WTC11 (cell line): ENCODE measurements at places on chromosomes 1 and 21.

DNA sequence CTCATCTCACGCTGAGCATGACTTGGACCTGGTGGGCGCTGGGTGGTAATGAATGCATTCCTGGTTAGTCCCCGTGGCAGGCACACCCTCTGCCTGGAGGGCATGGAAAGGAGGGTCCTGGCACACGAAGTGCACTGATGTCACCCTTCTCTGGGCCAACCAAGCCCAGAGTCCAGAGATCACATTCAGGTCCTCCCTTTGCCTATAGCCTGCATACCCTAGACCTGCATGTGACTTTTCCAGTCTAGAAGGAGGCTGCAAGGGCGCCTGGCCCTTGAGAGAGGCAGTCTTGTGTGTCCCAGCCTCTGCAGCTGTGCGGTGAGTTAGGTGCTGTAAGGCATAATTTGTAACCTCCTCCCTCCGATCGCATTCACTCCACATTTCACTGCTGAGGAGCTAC is 22.1 kb downstream of the PADI2 start:
- no peak for DNase-seq

DNA sequence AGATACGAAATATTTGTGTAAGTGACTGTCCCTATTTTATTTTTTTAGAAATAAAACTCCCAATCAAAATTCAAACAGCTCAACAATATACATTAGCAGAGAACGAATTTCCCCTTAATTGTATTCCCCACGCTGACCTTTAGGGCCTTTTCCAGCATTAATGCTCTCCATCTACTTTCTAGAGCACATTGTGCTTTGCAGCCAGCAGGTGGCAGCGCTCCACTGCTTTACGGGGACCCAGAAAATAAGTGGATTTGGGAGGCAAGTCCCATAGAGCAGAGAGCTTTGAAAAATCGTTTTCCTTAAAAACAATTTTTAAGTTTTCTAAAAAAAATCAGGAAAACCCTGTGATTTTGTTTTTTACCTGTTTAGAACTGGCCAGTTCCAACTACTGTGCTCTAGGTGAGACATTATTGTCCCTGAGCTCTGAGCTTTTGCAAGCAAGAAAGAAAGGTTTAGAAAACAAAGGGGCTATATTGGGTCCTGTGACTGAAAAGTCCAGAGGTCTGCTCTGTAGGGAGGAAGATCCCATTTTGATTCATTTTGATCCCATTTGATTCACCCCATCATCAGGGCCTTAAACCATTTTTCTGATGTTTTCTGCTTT is 144.4 kb upstream of the ZNF644 start:
- DNase-seq: peak; percentile 68

- DNase-seq: no peak
These were observed 13.3 kb upstream of the SIPA1L2 start for GRCh38 chr1:232643251-232643650.

GRCh38 chr1:6198646-6199297 is 623 bp downstream of the RPL22 start:
- no peak for DNase-seq

- no peak for DNase-seq
These were observed 1.4 kb downstream of the LDLRAP1 start for GRCh38 chr1:25544819-25545218.

DNA sequence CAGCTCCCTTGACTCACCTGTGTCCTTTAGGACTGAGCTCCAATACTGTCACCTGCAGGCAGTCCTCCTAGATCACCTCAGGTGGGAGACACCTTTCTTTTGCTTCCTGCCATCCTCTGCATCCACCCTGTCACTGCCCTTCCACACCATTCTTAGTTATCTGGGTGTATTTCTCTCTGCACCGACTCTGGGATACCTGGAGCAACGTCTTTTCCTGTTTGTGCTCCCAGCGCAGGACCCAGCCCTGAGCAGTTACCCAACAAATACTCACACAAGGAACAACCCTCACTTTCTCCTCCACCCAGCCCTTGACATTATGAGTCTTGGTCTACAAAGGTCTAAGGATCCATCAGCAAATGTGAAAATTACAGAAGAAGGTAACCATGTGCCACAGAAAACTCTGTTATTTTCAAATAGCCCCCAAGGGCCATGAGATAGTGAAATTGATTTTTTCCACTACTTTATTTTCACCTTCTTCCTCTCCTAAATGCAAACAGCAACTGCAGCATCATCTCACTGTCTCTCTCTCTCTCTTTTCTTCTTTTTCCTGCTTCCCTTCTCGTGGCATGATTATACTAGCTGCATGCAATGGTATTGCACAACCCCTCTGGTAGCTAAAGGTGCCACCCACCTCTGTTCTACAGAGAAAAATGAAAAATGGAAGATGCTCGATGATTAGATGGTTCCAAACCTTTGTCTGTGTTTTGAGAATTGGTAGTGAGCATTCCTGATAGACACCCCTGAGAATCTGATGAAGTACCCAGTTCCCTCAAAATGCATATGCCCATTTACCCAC is 89.0 kb downstream of the MIS18A start:
- no peak for DNase-seq

GRCh38 chr1:236107121-236107907 is 35.0 kb upstream of the GPR137B start:
- DNase-seq: no peak

GRCh38 chr1:225880636-225881035 is 1.5 kb downstream of the TMEM63A start:
- DNase-seq: no peak

GRCh38 chr1:8595941-8596340 is 221.5 kb downstream of the RERE start:
- DNase-seq: no peak

DNA sequence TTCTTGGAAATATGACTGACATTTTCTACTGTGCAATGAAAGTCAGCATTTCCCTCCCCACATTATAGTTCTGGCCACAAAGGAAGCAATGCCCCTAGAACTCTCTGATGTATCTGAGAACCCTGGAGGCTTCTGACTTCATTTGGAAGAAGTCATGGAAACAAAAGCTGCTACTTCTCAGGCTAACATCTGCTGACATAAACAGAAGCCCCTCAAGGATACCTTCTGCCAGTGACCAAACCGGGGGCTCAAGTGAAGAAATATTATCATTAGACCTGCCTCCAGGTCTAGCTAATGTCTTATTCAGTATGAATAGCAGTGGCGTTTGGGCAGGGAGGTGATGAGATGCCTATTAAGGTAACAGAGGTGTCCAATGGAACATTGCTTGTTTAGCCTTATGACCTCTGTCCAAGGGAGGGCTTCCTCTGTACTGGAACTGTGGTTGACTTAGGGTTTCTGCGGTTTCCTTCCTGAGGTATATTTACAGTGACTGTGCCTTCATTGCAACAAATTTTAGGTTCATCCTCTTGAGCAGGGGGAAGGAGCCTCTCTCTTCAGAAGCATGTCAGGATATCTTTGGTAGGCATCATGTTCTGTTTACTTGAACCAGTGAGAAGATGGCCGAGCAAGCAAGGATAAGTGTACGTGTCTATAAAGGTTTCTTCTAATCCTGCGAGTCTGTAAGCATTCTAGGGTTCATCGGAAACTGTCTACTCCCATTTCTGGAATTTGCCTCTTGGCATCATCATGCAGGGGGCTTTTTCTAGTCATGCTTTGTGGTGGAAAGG is 161.7 kb downstream of the PBX1 start:
- no peak for DNase-seq

- peak; percentile 41 for DNase-seq
These were observed 2.5 kb upstream of the LMO4 start for GRCh38 chr1:87325982-87326738.

DNA sequence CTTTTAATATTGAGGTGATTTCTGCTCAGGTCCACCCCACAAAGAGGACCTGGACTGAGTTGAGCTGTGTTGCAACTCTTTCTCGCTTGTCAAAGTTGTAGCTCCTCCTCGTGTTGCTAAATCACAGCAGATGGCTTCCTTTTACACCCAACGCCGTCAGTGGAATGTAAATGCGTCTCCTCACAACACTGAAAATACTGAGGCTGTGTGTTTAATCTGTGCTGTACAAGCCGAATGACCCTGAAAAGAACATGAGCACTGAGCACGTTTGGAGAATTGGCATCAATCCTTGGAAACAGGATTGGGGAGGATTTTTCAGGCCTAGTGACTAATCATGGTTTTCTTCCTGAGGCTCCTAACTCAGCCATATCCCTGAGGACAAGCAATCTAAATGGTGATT is 196.0 kb downstream of the CRB1 start:
- no peak for DNase-seq

GRCh38 chr1:151476083-151476482 is 16.8 kb upstream of the POGZ start:
- DNase-seq: no peak

DNA sequence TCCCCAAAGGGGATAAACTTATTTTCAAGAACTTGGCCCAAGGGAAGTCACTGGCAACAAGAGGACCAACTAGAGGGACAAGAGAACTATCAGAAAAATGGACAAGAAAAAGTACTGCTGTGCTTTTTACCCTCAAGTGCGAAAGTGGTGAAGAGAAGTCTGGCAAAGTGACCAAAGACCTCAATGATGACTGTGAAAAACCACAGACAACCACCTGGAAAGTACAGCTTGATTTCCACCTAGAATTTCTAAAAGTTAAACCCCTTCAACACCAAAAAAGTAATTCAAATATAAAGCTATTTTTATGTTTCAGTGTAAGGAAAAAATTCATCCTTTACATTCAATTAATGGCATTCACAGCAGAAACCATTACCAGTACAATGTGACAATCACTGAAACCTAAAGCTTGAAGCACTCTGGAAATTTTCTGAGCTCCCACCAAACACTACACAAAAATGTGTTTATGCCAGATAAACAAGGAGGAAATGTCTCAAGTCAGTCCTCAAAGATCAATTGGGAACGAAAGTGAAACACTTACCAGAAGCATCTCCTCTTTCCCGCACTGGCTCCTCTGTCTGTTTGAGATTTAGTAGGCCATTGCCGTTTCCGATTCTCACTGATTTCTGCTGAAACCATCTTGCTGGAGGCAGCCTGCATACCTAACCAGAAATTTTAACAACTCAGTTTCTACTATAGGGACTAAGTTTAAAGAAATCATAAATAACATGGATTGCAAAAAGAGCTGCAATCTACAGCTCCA is 8.3 kb downstream of the SDE2 start:
- DNase-seq: no peak

GRCh38 chr1:162179121-162179520 is 109.6 kb downstream of the NOS1AP start:
- DNase-seq: no peak

DNA sequence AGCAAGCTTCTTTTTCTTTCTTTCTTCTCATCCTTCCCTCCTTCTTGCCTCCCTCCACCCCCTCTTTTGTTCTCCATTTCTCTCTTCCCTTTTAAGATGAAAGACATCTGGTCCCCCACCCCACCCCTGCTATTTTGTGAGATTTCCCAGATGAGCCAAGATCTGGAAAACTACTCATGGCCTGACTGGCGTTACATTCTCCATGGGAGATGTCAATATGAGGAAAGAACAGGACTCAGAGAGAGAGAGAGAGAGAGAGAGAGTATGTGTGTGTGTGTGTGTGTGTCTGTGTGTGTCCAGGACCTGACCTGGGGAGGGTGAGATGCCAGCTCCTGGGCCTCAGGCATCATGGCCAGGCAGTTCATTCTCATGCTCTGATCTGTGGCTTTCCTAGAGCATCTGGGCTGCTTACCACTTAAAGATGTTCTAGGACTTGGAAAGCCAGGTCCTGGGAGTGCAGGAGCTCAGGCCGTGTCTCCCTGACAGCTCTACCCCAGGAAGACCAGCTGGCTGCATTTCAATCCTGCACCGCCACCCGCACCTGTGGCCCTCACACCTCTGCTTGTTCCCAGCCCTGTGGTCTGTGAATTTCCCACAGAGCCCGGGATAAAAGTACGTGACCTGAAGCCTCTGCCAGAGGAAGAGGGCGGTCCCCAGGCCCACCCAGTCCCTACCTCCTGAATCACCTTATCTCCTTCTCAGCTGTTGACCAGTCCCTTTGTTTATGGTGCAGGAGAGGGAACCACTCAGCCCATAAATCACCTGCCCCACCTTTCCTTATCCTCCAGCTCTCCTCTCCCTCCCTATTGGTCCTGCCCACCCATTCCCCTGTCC is 3.2 kb upstream of the BEST4 start:
- DNase-seq: no peak
